Activated effector memory CD4-positive, alpha-beta T cell treated with Interleukin-2 at 50 U/mL for 16 hours (primary cell): ENCODE measurements at places on chromosomes 2 and 18.

- DNase-seq: no peak
Measured at GRCh38 chr2:12169721-12170120, 423.3 kb downstream of the LPIN1 start.

DNA sequence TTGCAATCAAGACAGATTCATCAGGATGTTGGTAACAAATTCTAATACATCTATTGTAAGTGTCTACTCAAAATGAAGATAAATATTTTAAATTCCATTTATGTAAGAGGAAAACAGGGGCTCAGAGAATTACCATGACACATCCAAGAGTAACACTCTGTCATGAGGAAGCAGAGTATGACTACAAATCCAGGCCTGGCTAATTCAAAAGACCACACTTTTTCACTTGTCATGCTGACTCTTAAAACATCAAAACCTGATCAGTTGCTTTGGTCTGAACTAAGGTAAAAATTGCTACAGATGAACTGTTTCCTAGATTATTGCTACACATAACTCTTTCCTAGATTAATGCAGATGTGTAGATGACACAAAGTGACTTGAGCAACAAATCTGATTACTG, 880.6 kb downstream of the TSN start:
- no peak for DNase-seq

DNA sequence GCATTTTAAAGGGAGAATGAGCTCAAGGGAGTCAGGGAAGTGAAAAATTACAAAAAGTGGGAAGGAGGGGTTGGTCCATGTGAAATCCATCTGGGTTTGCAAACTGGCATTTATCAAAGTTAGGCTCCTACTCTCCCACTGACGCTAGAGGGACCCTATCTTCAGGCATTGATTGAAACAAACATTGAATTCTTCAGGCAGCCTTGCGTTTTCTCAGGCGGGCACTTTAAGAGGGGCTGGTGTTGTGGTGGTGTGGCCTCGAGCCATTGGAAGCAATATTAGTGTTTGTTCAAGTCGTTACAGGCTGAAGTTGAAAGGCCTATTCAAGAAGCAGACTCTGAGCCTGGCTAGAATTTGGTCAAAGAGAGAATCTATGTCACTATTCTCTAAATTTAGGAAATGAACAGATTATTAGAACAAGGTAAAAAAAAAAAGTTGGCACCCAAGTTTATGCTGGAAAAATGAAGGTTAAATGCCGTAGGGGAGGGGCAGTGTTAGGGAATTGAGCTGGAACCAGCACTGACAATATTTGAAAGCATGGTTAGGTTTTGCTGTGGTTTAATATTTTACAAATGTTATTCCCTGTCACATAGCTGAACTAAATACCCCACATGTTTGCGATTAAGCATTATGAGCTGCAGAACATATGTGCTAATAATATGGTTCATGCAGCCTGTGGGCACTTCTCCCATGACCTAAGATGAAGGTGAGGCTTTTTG, 36.8 kb downstream of the STON1 start:
- DNase-seq: no peak

DNA sequence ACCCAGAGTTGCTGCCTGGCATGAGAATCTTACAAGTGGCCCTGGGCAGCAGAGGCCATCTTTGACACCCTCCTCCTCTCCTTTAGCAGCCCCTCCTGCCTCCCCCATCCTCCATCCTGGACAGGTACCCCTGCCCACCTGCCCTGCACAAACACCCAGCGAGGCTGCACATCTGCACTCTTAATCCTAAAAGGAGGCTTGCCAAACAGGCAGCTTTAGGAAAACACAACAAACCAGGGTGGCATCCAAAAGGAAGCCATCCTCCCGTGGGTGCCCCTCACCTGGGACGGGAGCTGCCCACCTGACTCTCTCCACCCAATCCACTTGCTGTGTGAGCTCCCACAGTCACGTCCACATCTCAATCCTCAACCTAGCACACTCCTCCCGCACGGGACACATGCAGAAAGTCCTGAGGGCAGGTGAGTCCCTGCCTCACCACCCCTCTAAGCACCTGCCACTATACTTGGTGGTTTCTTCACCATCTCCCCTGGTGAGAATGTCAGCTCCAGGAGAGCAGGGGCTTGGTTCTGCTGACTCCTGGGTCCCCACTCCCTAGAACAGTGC, 5.8 kb downstream of the BIN1 start:
- DNase-seq: no peak

GRCh38 chr2:48750128-48750739, 5.3 kb downstream of the LHCGR start:
- DNase-seq: no peak

GRCh38 chr2:86286516-86286915, 50.9 kb downstream of the REEP1 start:
- DNase-seq: no peak

- DNase-seq: no peak
Measured at GRCh38 chr2:172278667-172279066, 148.7 kb upstream of the ITGA6 start.

DNA sequence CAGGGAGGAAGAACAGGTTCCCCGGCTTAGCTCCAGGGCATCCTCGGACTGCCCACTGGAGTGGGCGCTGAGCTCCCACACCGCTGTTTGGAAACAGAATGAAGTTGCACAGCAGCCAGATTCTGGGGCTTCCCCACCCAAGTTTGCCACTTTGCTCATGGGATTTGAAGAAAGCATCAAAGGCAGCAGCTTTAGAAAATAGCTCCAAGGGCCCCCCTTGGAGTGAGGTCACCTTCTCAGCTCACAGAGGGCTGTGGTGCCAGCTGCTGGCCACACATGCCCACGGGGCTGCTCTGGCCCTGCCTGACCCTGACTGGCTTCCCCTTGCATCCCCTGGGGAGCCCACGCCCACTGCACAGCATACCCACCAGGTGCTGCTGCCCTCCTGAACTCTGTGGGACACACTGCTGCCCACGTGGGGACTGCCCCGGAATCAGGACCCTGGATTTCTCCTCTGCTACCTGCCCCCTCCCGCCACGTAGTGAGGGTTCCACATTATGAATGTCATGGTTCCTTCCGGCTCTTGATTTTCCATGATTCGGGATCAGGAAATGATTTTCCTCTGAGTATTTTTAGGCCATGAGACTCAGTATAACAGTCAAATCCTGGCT, 70.3 kb downstream of the TGOLN2 start:
- DNase-seq: no peak

GRCh38 chr2:100643906-100644501, 81.2 kb downstream of the PDCL3 start:
- DNase-seq: peak; percentile 22

DNA sequence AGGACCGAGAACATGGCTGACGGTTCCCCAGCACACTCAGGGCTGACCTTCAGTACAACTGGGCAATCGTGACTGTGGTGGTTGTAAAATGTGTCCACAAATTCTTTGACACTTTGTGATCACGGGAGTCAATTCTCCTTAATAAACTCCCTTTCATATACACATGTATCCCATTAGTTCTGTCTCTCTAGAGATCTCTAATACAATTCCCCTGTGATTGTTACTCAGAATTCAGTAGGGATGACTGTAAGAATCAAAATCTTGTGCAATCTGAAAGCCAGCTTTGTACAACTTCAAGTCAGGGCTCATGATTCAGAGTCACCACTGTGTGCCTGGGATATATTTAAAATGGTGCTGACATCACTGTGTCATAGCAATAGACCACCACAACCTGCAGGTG, 89.5 kb upstream of the LMAN1 start:
- DNase-seq: no peak

DNA sequence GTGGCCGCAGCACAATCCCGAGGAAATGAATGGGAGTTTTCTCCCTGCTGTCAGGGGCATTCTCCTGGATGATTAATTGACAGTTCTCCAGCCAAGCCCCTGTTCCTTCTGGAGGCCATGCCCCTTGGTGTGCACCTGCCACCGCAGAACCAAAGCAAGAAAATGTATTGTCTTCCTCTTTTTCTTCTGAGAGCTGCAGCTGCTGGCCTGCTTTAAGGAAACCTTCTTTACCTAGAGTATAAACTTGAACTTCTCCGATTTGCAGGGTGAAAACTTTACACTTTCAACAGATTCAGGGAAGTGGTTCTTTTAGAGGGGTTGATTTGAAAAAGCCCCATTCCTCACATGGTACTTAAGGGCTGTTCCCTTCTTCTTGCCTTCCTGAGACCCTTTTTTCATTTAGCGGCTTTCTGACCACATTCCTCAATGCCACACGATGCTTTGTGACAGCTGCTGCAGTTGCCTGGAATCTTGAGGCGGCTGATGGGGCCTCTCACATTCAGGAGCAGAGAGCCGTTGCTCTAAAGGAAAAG, 402.8 kb downstream of the TXNL1 start:
- no peak for DNase-seq

GRCh38 chr2:178485356-178485755, 5.1 kb downstream of the PLEKHA3 start:
- no peak for DNase-seq

DNA sequence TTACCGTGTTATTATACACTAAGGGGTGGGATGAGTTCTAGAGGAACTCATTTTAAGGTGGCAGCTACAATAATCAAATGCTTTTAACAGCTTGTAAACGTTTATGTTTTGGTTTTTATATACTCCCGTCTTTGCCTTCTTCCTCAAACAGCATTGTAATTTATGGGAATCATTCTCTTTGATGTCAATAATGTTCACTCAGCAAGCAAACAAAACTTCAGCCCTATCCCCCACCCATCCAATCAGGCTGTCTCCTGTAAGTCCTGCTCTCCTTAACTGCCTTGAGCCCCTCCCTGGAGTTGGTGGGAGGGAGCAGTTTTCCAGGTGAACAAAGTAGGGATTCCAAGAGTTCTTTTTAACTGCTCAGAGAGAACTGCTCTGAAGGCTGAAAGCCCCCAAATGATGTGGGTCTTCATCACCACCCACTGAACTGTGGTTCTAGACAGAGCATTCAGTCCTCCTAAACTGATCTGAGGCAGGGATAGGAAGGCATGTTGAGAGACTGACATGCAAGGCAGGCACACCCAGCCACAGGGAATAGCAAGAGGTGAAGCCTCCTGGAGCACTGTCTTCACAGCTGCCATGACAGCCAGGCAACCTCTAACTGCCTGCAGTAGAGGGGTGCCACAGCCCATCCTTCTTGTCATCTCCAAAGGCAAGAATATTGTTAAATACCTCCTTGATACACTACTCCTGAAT, 17.5 kb downstream of the MYO5B start:
- no peak for DNase-seq

DNA sequence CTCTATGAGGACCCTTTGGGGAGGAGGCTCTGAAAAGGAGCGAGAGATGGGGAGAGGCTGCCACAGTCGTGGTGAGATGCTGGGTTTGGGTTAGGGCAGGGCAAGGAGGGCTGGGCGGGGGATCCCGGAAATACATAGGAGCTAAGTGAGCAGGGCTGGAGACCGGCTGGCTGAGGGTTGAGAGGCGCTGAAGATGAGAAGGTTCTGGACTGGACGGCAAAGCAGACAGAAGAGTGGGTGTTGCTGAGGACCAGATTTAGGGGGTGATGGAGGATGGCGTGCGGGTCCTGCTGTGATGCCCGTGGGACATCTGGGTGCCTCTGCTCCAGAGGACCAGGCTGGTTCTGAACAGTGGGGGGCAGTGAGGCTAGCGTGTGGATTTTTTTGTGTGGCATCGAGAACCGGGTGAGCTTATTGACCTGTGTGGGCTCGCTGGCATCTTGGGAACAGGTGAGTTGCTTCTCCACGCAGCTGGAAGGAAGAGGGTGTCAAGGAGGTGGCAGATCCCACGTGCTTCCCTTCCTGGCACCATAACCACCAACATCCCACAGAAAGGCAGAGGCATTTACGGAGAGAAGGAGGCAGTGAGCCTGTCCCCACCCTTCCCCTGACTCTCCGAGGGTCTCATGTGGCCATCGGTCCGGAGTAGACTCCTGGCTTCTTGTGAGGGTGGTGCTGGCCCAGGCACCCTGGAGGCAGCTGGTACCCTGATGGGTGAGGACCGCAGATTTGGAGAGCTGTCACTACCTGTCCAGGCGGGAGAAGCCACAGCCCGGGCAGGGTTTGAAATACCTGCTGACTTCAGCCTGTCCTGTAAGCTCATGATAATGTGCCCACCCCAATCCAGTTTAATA, 70.3 kb downstream of the ASB1 start:
- DNase-seq: no peak

DNA sequence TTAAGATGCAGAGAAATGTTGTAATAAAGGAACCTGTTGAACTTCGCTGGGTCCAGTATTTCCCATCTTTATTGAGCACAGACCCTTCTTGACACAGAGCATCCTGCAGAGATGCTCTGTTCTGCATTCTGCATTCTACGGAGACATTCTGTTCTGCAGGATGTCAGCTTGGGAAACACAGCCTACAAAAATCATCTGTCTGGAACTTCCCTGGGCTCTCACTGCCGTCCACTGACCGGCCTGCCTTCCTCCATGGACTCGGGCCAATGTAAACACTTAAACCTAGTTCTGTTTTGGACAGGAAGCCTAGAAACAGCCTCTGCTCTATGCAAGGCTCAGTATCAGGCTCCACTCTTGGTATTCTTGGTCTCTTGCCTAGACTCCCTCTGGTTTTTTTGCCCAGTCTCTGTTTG, 90.0 kb upstream of the PPP1CB start:
- no peak for DNase-seq

GRCh38 chr2:121527009-121527682, 3.5 kb upstream of the RNU4ATAC start:
- DNase-seq: no peak

GRCh38 chr2:117232305-117232704, 582.2 kb upstream of the DDX18 start:
- DNase-seq: no peak

GRCh38 chr2:66515743-66516142, 80.8 kb downstream of the MEIS1 start:
- DNase-seq: no peak

DNA sequence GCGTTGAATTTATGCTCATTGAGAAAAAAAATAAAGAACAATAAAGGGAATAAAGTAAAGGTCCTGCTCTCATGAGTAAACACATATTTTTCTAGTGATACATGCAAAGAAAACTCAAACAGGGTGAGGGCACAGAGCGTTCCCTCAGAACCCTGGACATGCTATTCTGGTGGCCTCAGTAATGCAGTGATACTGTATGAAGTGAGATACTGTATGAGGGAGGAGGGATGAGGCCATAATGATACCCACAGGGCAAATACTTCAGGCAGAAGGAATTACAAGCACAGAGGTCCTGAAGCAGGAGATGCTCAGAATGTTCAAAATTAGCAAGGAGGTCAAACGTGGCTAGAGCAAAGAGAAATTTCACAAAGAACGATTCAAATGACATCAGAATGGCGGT, 28.4 kb upstream of the RNU4ATAC start:
- DNase-seq: no peak

DNA sequence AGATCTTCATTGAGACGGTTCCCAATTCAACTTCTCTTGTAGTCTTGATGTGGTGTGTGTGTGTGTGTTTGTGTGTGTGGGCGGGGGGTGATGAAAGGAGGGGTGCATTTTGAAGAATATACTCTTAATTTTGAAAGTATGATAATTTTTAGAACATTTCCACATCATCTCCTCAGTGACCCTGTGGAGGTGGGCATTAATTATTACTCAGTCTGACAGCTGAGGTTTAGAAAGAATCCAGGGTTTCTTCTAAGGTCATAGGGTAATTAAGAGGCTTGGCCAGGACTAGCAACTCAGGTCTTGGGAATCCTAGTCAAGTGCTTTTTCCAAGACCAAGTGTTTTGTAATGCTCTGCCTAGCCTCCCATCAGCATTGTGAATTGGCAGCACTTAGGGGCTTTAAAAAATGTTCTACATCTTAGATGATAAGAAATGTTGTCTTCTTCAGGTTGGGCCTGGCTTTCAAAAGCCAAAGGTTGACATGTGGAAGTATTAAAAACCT, 100.5 kb downstream of the SPTBN1 start:
- no peak for DNase-seq
